Adipocyte (in vitro differentiated cells): ENCODE measurements at places on chromosomes 5 and 9.

DNA sequence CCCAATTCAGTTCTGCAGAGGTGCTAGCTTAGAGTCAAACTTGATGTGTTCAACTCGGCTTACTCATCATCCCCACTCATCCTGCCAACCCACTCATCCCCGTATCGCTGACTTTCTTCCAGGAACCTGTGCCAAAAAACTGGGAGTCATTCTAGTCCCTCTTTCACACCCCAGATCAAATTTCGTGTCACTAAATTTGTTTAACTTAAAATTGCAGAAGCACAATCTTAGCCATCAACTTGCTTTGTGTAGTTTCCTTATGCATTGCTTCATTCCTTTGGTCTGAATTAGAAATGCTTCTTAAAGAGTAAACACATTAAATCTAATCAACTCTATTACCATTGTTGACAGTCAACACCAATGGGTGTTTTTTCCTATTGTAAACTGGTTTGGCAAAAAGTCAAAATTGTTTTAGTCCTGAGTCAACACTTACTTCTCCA is 162.4 kb downstream of the TTC39B start:
- no peak for DNase-seq

- peak; percentile 42 for DNase-seq
These were observed 13.2 kb downstream of the MACIR start for GRCh38 chr5:103271570-103272289.

DNA sequence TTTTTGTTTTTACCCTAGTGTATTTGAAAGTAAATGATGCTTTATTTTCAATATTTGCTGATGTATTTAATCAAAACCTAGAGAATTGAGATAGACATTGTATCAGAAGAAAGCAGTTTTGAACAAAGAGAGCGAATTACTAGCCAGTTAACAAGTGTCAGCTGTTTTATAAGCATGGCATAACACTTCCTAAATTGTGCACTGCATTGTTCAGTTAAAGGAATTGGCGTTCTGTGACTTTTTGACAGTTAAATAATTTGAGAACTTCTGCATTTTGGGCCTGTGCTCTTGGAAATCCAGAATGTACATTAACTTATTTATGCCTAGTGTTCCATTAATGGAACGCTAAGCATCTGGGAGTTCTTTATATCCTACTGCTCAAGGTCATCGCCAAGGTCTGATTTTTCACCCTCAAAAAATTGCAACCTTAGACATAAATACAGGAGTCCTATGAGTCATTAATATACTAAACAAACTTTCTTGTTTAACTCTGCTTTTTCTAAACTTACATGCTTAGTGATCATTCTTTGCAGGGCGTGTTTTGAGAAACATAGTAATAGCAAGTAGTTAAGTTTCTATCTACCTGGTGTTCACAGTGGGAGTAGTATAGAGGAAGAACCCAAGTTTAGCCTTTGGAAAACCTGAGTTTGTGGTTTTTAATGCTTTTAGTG is 31.1 kb downstream of the RASA1 start:
- DNase-seq, result no peak

GRCh38 chr9:37336150-37336549 is 86.3 kb upstream of the GRHPR start:
- no peak for DNase-seq

GRCh38 chr5:149807176-149807575 is 77.1 kb downstream of the PPARGC1B start:
- no peak for DNase-seq

GRCh38 chr5:40569546-40570270 is 110.0 kb upstream of the PTGER4 start:
- peak; percentile 39 for DNase-seq

DNA sequence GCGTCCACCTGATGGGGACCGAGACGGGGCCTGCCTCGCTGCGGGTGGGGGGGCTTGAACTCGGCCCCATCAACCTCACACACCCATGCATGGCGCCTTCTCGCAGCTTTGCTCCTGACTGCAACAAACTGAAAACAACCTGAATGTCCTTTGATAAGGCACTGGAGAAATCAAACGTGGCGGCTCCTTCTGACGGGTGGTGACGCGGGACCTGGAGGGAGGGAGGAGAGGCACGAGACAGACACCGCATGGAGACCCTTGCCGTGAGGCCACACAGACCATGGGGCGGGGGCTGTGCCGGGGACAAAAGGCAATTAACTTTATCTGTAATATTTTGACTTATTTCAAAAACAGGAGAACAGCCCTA is 48.6 kb downstream of the NACC2 start:
- DNase-seq, result no peak

- DNase-seq, result no peak
These were observed 4.2 kb upstream of the FIBCD1 start for GRCh38 chr9:130943221-130943620.

- no peak for DNase-seq
These were observed 341.8 kb upstream of the CTNND2 start for GRCh38 chr5:12246036-12246435.

DNA sequence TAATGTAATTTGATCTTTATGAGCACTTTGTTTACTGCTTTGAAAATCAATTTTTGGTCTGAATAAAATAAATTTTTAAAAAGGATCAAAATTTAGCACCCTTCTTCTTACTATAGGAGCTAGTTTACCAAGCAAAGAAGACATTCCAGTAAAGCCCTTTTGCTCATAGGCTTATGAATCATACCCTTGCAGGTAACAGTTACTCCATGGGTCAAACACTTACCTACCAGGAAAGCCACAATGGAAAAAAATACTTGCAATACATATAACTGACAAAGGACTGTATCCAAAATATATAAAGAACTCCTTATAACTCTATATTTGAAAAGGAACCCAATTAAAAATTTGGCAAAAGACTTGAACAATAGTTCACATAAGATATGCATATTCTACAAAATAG is 66.6 kb downstream of the SHOC1 start:
- no peak for DNase-seq

GRCh38 chr5:151123897-151124751 is 33.5 kb downstream of the ANXA6 start:
- DNase-seq, result peak; percentile 8

DNA sequence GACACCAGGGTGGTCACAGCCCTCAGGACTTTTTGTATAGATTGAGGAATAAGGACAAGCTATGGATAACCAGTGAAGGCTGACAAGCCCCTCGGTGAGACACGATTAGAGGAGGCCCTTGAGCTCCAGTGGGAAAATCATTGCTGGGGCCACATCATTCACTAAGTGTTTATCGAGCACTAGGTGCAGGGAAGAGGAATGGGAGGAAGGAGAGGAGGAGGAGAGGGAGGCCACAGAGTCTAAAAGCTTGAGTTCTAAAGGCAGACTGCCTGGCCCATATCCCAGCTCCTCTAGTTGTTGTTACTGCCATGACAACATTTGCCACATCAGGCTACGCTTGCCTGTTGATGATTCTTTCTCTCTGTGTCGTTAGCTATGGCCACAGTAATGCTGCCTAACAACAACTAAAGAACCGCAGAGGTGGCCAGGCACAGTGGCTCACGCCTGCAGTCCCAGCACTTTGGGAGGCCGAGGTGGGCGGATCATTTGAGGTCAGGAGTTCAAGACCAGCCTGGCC is 37.6 kb downstream of the NKX2-5 start:
- no peak for DNase-seq

GRCh38 chr9:124616961-124617360 is 109.8 kb upstream of the NR5A1 start:
- no peak for DNase-seq

DNA sequence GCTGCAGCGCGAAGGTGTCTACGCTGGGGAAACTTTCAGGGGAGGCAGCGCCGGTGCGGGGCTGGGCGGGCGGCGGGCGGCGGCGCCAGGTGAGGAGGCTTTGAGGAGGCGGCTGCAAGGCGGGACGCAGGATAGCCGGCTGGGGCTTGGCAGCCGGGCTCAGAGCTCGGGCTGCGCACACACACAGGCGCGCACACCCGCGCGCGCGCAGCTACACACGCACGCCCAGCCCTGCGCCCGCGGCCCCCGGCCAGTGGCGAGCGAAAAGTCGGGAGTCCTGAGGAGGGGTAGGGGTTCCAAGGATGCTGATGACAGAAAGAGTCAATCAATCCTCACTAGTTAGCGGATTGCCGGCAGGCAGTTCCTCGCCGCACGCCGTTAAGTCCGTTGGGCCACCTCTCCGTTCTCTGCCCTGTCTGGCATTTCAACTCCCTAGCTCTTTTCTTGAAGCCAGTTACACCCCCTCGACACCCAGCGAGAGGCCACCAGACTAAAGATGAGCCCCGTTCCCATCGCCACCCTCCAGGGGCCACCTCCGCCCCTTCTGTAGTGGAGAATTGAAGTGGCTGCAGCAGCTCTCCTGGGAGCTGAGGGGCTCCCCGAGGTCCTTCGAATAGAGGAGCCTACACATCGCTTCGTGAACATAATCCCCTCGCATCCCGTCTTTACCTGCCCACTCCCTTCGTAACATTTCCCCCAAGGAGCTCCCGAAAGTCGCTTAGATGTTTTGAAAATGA is 1640.3 kb upstream of the C9orf72 start:
- DNase-seq, result no peak

DNA sequence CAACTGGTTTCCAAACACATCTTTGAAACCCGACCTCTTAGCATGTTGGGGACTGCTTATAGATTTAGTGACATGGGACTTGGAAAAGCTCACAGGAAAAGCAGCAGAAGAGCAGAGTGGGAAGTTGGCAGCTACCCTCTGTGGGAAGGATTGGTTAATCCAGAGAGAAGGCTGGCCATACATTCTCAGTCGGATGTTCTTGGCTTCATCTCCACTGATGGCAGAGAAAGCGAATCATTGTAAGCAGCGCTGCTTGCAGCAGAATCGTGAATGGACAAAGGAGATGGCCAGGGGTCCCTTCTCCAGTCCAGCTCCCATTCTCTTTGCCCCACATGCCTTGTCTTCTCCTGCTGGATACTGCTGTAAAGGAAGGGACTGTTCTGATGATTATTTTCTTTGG is 62.7 kb downstream of the MEGF10 start:
- no peak for DNase-seq

DNA sequence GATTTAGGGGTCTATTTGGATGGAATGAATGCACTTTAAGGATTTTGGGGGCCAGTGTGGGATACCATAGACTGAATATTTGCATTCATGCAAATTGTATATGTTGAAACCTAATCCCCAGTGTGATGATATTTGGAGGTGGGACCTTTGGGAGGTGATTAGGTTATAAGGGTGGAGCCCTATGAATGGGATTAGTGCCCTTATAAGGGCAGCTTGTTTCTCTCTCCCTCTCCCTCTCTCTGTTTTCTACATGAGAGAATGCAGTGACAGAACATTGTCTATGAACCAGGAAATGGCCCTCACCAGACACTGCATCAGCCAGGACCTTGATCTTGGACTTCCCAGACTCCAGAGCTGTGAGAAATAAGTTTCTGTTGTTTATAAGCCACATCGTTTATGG is 166.1 kb downstream of the MED10 start:
- no peak for DNase-seq

DNA sequence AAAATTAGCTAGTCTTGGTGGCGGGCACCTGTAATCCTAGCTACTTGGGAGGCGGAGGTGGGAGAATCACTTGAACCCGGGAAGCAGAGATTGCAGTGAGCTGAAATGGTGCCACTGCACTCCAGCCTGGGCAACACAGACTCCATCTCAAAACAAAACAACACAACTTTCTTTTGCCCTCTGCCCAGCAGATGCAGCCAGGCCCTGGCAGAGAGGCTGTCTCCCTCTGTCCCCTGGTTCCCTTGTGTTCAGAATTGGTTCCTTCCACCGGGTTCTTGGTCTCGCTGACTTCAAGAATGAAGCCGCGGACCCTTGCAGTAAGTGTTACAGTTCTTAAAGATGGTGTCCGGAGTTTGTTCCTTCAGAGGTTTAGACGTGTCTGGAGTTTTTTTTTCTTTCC is 30.2 kb upstream of the CEP72 start:
- no peak for DNase-seq
